ENCODE measurements at places on chromosomes 1 and 21.
A peak's percentile ranks its signal among the peaks of the same experiment; 100 is the strongest.

DNA sequence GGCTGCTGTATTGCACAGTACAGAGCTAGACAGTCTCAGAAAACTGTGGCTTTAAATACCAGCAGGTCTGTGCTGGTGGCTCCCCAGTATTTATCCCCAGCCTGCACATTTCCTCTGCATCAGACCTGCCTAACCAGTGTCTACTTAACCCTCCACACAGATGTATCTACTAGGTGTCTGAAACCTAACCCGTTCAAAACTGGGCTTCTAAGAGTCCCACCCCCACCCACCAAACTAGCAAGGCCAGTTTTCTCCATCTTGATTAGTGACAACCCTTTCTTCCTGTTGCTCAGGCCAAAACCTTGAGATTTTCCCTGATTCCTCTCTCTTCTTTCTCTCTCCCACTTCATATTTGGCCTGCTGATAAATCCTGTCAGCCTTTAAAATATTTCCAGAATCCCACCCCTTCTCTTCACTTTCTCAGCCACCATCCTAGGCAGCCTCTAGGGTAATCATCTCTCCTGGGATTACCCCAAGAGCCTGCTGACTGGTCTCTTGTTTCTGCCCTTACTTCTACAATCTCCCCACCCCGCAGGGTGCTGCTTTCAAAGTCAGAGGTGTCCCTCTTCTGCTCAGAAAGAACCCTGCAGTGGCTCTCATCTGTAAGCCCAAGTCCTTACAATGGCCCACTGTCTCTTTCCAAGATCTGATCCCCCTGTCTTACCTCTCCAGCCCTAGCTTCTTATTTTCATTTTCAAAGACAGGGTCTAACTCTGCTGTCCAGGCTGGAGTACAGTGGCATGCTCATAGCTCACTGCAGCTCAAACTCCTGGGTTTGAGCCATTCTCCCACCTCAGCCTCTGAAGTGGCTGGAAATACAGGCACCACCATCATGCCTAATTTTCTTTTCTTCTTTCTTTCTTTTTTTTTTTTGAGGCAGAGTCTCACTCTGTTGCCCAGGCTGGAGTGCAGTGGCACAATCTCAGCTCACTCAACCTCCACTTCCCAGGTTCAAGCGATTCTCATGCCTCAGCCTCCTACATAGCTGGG, 45.2 kb downstream of the H3-3A start:
- DNase-seq = no peak

DNA sequence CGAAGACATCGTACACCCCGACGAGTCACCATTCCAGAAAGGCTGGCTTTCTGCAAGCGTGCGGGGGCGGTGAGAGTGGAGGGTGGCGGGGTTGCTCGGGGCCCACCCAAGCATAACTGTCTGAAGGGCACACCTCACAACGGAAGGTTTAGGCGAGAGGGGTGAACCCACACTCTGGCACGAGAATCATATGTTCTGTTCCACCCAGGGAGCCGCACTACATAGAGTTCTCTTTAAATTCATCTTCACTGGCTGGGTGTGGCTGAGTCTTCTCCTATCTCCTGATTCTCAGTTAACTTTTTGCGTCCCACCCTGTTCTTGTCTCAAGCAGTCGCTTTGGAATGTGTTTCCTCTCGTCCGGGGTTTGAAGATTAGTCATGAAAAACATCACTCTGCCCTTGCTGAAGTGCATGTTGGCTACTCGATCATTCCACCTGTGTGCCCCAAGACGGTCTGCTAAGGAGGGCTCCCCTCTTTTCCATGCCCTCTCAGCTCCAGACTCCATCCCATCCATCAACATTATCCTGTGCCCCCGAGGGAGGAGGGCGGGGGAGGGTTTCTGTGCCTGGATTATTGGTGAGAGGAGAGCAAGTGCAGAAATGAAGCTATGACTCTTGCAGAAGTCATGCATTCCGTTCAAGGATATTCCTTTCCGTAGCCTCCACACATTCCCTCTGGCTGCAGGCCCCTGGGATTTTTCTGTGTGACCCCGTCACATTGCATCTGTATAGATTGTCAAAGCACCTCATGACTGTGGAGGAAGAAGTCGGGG, 53.5 kb upstream of the CD34 start:
- no peak for DNase-seq

- no peak for DNase-seq
Observed at GRCh38 chr1:43600033-43601020, 49.6 kb upstream of the KDM4A start.

DNA sequence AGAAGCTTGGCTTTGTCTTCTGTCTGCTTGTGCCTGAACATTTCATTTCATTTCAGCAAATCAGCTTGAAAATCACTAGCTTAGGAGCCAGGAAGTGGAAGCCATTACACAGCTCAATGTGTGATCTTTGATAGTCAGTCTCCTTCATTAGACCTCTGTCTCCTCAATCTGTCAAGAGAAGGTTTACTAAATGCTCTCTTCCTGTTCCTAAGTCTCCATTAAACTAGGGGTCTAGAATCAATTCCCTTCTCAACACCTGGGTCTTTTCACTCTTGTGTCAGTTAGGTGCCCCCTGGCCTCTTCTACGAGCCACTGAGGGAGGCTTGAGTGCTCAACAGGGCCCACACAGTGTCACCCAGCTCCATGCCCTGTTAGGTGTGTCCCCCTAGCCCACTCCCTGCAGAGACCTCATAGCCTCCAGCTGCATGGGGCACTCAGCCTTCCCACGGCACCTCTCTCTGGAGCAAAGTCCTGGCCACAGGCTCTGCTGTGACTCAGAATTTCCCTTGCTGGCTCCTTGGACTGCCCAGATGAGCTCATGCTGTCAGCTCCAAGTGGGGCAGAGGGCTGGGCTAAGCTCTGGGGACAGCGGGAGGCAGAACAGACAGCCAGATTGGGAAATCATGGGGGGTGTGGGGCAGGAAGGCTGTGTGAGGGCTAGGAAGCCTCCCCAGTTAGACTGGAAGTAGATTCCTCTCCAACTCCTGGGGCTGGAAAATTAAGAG, 115.7 kb upstream of the IPO9 start:
- DNase-seq = peak; percentile 93

DNA sequence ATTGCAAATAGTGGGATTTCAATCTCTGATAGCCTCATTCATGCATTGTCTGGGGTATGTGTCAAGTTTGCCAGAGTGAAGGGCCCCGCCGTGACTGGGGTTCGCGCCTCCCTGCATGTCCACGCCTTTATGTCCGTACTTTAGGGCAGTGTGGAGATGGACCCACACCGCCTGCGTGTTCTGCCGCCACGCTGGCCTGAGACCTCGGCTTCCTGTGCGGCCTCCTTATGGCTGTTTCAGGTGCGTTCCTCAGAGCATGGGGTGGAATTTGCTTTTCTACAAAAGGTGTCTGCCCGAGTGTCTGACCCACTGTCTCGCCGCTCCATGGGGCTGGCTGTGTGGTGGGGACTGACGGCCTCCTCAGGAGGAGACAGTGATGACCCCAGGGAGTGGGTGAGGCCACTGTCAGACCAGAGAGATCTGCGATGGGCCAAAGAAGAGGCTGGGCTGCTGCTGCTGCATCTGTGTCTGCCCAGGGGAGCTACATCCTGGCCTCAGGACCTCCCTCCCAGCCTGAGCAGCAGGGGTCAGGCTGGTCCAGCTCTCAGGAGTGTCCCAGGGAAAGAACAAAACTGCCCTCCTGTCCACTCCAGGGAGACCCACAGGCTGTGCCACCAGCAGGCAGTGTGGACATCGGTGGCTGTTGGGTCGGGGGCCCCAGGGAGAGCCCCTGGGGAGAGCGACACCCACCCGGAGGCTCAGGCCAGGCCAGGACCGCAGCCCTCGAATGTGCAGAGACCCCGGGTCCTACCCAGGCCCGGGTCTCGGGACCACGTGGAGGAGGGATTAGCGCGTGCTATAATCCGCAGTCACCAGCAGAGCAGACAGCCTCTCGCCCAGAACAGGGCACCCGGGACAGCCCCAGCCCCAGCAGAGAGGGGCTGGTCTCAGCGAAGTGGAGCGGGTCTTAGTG, 9.8 kb upstream of the SLC19A1 start:
- DNase-seq = no peak

- DNase-seq = no peak
Observed at GRCh38 chr1:182968836-182969734, 16.1 kb upstream of the SHCBP1L start.

GRCh38 chr1:34685225-34685624, 69.6 kb upstream of the GJB5 start:
- no peak for DNase-seq

GRCh38 chr1:58293388-58293787, 253.1 kb downstream of the OMA1 start:
- DNase-seq = no peak

DNA sequence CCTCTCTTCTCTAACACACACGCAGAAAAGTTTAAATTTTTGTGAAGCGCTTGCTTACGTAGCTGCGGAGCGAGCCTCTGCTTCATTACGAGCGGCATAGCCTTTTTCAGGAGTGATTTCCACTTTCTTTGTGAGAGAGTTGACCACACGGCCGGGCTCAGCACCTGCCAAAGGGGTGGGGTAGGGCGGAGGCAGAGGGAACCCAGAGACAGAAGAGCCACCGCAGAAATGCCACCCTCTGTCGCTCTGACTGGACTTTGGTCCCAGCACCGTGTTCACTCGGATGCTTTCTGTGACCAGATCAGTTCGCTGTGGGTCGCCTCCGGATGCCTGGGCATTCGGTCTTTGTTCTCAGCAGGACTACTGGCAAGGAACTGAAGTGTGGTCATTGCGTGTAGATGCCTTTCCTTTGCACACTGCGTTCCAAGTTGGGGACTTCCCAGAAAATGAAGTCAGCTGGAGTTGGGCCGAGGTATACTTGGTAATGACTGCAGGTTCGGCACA, 883 bp downstream of the CHODL start:
- no peak for DNase-seq

DNA sequence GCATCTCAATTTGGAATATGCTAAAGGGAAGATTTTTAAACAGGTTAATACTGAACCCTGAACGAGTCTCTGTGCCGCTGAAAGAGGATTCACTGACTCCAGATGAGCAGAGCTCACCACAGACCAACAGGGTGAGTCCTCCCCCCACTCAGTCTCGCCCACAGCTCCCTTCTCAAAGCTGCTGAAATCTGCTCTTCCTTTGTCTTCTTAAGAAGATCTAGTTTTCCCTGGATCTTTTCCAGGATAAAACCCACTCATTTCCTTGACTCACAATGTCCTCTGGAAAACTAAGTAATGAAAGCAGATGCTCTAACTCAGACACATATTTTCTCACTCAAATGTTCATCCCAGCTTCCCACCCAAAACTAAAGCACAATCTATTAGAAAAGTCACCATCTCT, 447.0 kb upstream of the PKN2 start:
- DNase-seq = no peak

- DNase-seq = no peak
Observed at GRCh38 chr1:66576645-66577044, 42.7 kb downstream of the SGIP1 start.

DNA sequence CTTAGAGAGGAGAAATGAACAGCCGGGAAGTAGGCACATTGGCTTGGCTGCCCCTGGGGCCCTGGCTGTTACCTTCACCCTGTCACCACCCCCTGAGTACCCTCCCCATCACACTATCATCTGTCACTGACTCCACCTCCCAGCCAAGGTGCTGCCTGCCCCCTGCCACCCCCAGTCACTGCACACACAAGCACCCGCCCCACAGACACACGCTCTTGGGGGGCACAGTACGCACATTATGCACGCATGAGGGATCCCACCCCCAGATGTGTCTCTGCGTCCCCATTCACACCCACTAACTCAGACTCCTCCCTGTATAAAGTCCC, 223.3 kb downstream of the PTPRU start:
- no peak for DNase-seq

DNA sequence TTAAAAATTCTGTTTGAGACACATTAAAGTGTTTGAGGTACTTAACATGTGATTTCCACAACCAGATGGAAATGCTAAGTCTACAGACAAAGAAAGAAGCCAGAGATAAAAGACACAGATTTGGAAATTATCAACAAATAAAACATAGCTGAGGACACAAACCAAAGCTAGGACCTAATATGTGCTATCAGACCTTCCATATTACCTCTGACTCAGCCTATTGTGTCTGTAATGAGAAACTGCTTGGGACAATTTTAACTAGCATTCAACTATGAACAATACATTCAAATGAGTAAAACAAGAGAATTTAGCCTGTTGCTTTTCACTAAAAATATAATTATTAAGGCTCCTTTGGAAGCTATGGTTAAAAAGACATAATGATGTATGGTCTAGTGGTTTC, 54.6 kb downstream of the WNT2B start:
- DNase-seq = no peak

DNA sequence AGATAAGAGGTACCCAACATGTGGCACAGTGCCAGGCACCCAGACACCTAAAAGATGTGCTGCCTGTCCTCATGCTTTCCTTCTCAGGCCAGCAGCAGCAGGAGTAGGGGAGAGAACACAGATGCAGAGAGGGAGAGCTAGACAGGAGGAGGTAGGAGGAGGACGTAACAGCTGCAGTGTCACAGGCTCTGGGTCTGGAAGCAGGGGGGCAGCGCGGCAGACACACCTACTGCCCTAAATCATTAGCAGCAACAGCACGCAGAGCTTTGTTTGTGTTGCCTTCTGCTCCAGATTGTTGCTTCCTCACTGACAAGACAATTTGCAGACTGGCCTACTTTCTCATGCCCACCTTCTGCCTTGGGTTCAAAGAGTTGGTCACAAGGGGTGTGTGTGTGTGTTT, 196.7 kb upstream of the DAB1 start:
- no peak for DNase-seq

All from NCI-H446 treated with DMSO at 0.1 percent for 48 hours (cell line).